ACHN (cell line): ENCODE measurements at places on chromosomes 16 and 17.

DNA sequence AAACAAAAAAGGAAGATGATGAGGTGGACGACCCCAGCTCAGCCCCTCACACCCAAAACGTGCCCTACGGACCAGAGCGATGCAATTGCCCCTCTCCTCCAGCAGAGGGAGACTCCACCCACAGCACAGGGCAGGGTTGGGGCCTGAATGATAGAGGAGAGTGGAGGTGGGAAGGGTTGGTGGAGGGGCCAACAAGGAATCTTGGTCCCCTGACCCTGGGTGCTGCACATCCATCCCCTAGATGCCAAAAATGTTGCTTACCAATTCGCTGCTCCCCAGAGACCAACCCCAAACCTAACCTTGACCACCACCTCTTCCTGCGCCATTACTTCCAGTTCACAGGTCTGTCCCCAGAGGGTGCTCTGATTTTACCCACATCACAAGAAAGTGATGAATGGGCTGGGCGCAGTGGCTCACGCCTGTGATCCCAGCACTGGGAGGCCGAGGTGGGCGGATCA lies 12.9 kb downstream of the P2RX5 start:
- DNase-seq = peak; percentile 49

DNA sequence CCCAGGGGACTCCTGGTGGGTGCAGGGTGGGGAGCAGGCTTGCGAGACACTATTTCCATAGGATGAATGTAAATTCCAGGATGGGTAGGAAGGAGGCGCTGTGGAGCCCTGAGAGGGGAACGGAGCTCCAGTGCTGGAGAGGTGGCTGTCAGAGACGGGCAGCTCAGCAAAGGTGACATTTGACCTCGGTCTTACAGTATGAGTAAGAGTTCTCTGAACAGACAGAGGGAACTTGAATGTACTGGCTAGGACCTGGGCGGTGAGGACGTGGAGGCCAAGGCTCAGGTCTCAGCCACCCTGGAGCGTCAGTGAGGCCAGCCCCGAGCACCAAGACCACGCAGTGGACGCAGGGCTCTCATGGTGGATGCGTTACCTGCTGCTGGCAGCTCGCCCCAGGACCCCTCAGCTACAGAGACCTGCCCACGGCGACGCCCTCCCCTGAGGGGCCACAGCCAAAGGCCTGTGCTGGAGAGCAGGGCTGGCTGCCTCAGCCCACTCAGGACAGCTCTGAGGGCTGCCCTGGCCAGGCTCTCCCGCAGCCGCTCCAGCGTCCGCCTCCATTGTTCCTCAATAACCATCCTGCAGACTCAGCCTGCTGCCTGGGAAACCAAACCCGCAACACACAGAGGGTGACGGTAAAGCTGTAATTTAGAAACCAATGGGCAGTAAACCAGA lies 65.9 kb upstream of the TNRC6C start:
- peak; percentile 18 for DNase-seq

- no peak for DNase-seq
These were observed 13.1 kb downstream of the ZSCAN10 start for GRCh38 chr16:3085868-3086595.

GRCh38 chr17:64115822-64116534 lies 14.0 kb downstream of the ERN1 start:
- DNase-seq = no peak

- no peak for DNase-seq
These were observed 11.8 kb downstream of the CNGB1 start for GRCh38 chr16:57959121-57959520.

GRCh38 chr17:33038740-33039139 lies 47.1 kb downstream of the SPACA3 start:
- peak; percentile 73 for DNase-seq

GRCh38 chr17:80294210-80294609 lies 33.6 kb downstream of the RNF213 start:
- no peak for DNase-seq

GRCh38 chr16:69814078-69814477 lies 51.9 kb downstream of the WWP2 start:
- DNase-seq = no peak
